ENCODE measurements at places on chromosomes 6 and 20. TPM values are rescaled to one million over a fixed set of nuclear protein-coding genes. Genes with fewer than 3 reads are reported as not detected.

CTSA gene
- 175 TPM for total RNA-seq

ABHD16B gene
- total RNA-seq: not detected

GRCh38 chr20:39042279-39043150, 80.4 kb downstream of the DHX35 start:
- no peak overlapping the region for H3K4me3 ChIP-seq
- peaks cover 15% of the 10 kb centered on the region for H3K36me3 ChIP-seq
- no peaks in the 10 kb centered on the region for H3K4me1 ChIP-seq
- no peaks in the 10 kb centered on the region for H3K27me3 ChIP-seq
- DNase-seq: no peak

DNA sequence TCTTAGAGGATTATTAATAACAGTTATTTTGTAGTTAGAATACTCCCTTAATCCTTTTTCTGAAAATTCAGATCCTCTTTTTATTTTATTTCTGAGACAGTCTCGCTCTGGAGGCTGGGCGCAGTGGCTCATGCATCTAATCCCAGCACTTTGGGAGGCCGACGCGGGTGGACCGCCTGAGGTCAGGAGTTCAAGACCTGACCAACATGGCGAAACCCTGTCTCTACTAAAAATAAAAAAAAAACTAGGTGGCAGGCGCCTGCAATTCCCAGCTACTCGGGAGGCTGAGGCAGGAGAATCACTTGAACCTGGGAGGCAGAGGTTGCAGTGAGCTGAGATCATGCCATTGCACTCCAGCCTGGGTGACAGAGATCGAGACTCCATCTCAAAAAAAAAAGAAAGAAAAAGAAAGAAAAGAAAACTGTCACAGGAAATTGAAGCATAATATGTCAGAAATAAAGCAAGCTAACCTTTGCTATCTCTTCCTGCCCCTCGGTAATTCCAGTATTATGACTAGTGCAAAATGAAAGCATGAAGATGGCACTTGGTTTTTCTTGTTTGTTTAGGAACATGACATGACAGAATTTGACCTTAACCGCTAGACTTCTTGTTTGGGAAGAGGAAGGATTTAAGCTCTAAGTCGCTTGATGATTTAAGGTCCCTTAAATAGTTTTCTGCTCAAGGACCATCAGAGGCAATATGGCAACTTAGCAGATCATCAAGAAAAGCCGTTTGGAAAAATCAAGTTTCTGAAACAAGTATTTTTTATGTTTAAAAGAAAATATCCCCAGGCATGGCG, 1.8 kb upstream of the RBM39 start:
- H3K27ac ChIP-seq: peak overlapping the region; percentile 100
- H3K36me3 ChIP-seq: peaks cover 11% of the 10 kb centered on the region
- peak overlapping the region; percentile 19 for H3K4me3 ChIP-seq
- H3K4me1 ChIP-seq: peaks cover 35% of the 10 kb centered on the region
- H3K27me3 ChIP-seq: no peaks in the 10 kb centered on the region

DNA sequence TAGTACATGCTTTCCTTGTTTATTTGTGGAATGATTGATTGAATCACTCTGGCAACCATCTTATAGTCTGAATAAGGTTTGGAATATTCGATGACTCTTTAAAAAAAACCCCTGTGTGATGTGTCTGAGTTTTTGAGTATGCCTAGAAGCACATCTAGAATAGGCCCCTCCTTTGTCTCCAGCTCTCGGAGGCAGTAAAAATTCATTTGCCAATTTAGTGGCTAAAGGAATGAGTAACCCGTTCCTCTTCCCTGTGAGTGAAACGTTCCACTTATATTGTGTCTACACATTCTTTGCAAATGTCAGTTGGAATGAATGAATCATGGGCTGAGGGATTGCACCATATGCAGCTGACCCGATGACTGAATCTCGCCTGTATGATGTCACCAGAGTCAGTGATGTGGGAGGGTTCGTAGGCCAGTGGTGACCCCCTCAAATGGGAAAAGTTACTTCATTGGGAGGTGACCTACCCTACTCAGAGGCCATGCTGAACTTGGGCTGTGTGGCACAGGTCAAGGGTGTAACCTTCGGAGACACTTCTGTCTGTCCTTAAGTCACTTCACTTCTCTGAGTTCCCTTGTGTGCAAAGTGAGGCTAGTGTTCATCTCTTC, 21.6 kb downstream of the MOCS3 start:
- peaks cover 2% of the 10 kb centered on the region for H3K36me3 ChIP-seq
- H3K27ac ChIP-seq: peak overlapping the region; percentile 94
- DNase-seq: no peak
- H3K4me1 ChIP-seq: peaks cover 40% of the 10 kb centered on the region

GRCh38 chr6:138011413-138011812, 95.8 kb downstream of the PERP start:
- DNase-seq: no peak
- no peaks in the 10 kb centered on the region for H3K27me3 ChIP-seq
- H3K36me3 ChIP-seq: no peaks in the 10 kb centered on the region
- no peaks in the 10 kb centered on the region for H3K4me1 ChIP-seq

GRCh38 chr20:56060486-56060885, 55.2 kb upstream of the CBLN4 start:
- no peak for DNase-seq
- no peaks in the 10 kb centered on the region for H3K36me3 ChIP-seq
- H3K4me3 ChIP-seq: no peak overlapping the region

GRCh38 chr6:101011186-101011585, 130.1 kb upstream of the ASCC3 start:
- H3K4me3 ChIP-seq: no peak overlapping the region
- H3K27me3 ChIP-seq: no peaks in the 10 kb centered on the region
- H3K4me1 ChIP-seq: no peaks in the 10 kb centered on the region
- no peaks in the 10 kb centered on the region for H3K36me3 ChIP-seq
- no peak overlapping the region for H3K27ac ChIP-seq
- DNase-seq: no peak

GRCh38 chr6:144730088-144730645, 445.0 kb downstream of the UTRN start:
- H3K27ac ChIP-seq: no peak overlapping the region
- H3K27me3 ChIP-seq: no peaks in the 10 kb centered on the region
- DNase-seq: no peak
- no peak overlapping the region for H3K4me3 ChIP-seq
- peaks cover 16% of the 10 kb centered on the region for H3K36me3 ChIP-seq
- H3K4me1 ChIP-seq: peaks cover 8% of the 10 kb centered on the region

DNA sequence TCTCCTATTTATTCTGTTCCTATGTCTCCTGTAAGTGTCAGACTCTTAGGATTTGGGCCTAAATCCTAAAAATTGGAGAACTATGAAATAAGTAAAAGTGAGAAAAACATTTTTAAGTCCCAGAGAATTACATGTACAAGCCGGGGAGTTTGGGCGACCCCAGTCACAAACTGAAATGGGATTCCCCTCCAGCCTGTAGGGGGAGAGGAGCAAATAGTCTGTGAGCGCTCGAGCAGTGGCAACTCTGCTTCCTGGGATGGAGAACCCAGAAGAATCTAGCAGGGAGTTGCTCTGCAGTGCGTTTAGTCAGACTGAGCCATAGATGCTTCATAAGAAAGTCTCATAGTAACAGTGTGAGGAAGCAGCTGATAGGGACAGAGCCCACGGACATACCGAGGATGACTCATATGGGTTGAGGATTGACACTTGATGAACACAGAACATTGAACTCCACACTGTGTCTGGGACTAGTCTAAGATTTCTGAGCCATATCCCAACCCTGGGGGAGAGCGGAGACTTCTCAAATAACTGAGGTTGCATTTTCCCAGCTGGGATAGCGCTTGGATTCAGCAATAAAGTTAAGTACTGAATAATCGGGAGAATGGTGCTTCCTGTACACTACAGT, 437.2 kb downstream of the BCKDHB start:
- DNase-seq: no peak
- peaks cover 86% of the 10 kb centered on the region for H3K4me1 ChIP-seq
- H3K4me3 ChIP-seq: peak overlapping the region; percentile 33
- H3K27ac ChIP-seq: peak overlapping the region; percentile 76

DNA sequence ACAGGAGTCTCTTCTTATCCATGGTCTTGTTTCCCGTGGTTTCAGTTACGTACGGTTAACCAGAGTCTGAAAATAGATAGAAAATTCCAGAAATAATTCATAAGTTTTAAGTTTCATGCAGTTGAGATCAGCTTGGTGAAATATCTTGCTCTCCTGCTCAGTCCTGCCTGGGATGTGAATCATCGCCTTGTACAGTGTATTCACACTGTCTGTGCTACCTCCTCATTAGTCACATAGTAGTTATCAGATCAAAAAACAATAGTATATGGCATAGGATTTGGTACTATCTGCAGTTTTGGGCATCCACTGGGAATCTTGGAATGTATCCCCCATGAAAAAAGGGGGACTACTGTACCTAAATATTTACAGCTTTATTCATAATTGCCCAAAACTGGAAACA, 22.7 kb upstream of the MOCS1 start:
- H3K4me3 ChIP-seq: no peak overlapping the region
- no peaks in the 10 kb centered on the region for H3K36me3 ChIP-seq
- no peak for DNase-seq
- peak overlapping the region; percentile 66 for H3K27ac ChIP-seq
- peaks cover 20% of the 10 kb centered on the region for H3K4me1 ChIP-seq
- no peaks in the 10 kb centered on the region for H3K27me3 ChIP-seq

GRCh38 chr6:67009818-67010217, 1302.8 kb upstream of the EYS start:
- no peaks in the 10 kb centered on the region for H3K36me3 ChIP-seq
- DNase-seq: no peak
- peaks cover 3% of the 10 kb centered on the region for H3K27me3 ChIP-seq
- H3K4me1 ChIP-seq: no peaks in the 10 kb centered on the region

DNA sequence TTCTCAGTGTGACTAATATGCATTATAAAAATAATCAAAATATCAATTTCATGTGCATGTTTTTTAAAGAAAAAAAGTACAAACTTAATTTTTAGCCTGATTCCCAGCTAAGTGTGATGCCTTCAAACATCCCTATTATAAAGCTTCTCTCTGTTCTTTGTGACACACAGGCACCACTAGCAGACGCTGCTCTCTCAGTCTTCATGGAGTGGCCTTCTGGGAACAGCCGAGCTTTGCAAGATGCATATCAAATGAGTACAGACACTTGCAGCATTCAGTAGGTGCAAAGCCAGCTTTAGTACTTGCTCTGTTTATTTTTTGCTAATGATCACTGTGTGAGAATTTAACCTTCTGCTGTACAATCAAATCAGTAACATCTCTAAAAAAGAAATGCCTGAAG, 340.0 kb downstream of the ADGRB3 start:
- no peak overlapping the region for H3K4me3 ChIP-seq
- no peaks in the 10 kb centered on the region for H3K36me3 ChIP-seq
- peaks cover 2% of the 10 kb centered on the region for H3K27me3 ChIP-seq
- H3K4me1 ChIP-seq: peaks cover 7% of the 10 kb centered on the region

DNA sequence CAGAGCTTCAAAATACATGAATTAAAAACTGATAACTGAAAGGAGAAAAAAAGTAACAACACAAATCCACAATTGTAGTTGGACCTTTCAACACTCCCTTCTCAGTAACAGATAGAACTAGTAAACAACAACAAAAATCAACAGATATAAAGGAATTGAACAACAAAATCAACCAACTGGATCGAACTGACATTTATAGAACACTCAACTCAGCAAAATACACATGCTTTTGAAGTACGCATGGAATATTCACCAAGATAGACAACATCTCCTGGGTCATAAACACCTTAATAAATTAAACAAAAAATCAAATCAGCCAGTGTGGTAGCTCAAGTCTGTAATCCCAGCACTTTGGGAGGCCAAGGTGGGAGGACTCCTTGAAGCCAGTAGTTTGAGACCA, 63.3 kb downstream of the ILRUN start:
- H3K4me1 ChIP-seq: peaks cover 23% of the 10 kb centered on the region
- peaks cover 9% of the 10 kb centered on the region for H3K36me3 ChIP-seq
- no peak overlapping the region for H3K4me3 ChIP-seq
- no peak overlapping the region for H3K27ac ChIP-seq

DNA sequence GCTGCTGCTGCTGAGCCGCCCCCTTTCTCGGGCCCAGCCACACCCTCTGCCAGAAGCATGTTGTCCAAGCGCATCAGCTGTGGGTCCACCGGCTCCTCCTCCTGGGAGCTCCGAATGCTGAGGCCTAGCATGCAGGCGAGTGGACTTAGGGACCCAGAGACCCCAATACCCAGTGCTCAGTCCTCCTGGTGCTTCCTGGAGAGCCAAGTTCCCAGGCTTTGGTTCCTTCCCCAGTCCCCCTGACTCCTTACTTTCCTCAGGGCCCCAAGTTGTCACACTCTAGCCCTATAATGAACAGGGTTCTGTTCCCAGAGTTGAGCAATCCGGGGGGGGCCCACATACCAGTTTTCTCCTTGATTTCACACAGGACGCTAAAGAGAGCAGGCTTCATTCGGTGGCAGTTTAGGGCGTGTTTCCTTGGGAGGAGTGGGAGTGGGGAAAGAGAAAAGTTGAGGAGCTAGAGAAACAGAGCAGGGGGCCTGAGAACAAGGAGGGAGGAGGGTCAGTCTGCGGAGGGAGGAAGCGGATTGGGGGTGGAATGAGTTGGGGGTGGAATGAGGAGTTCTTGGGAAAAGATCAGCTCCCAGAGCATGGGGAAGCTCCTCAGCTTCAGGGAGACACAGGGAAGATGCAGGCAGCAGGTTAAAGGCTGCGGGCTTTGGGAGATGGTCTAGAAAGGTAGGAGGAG, 1.5 kb downstream of the PBX2 start:
- peaks cover 10% of the 10 kb centered on the region for H3K36me3 ChIP-seq
- peak overlapping the region; percentile 93 for H3K27ac ChIP-seq
- H3K27me3 ChIP-seq: no peaks in the 10 kb centered on the region
- H3K4me3 ChIP-seq: peak overlapping the region; percentile 92
- no peak for DNase-seq

DNA sequence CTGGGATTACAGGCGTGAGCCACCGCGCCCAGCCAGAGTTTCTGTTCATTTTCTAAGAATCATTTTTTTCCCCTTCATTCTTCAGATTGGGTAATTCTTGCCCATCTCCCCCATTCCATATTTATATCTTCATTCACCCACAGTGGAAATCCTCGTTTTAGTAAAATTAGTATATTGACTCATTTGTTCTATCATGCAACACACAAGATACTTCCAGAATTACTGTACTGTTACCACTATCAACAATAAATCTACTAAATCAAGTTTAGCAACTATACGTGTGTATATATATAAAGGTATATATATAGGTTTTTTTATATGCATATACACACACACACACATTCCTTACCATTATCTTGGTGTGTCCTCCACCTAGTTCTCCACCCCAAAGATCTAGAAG, 41.2 kb upstream of the KCNG1 start:
- peaks cover 30% of the 10 kb centered on the region for H3K27me3 ChIP-seq
- DNase-seq: no peak
- H3K27ac ChIP-seq: no peak overlapping the region
- peaks cover 6% of the 10 kb centered on the region for H3K4me1 ChIP-seq
- H3K4me3 ChIP-seq: no peak overlapping the region

DNA sequence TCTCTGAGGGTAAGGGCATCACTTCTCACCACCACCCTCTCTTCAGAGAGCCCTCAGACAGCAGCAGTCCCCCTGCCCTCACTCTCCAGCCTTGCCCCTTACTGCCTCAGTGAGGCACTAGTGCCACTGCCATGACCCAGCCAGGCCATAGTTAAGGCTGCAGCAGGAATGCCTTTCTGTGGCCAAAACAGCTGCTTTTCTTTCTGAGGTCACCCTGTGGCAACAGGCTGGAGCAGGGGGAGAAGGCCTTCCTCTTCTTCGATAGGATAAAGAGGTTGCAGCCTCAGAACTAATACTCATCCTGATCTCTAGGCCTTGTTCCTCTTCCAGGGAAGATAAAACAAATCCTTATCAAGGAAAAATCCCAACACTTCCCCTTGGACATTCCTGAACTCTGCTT, 56.8 kb upstream of the ECI2 start:
- H3K36me3 ChIP-seq: no peaks in the 10 kb centered on the region
- H3K27ac ChIP-seq: no peak overlapping the region
- H3K4me3 ChIP-seq: no peak overlapping the region
